ENCODE measurements at places on chromosomes 7 and 10. TPM values are rescaled to one million over a fixed set of nuclear protein-coding genes. Genes with fewer than 3 reads are reported as not detected.
A peak's percentile ranks its signal among the peaks of the same experiment; 100 is the strongest.

GRCh38 chr7:150948791-150949251, 29.3 kb downstream of the KCNH2 start:
- H3K27ac ChIP-seq, result no peak overlapping the region
- no peak for DNase-seq
- H3K36me3 ChIP-seq, result no peaks in the 10 kb centered on the region

DNA sequence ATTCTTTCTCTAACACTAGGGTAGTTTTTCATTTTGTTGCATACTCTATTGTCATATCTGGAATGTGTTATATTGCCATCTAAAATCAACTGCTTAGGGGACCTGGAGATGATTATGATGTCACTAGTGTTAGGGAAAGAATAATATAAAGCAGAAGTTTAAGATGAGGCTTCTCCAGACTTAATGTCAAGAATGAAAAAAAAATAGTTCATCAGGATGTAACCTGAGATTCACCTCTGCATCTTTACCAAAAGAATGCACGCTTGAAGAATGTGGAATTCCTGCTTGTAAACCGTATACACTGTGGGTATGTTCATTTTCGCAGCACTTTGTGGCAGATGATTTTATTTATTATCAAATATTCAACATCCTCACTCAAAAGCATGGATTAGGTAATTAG, 184.6 kb downstream of the ST7 start:
- no peaks in the 10 kb centered on the region for H3K36me3 ChIP-seq
- H3K27me3 ChIP-seq, result no peaks in the 10 kb centered on the region
- H3K4me1 ChIP-seq, result peaks cover 5% of the 10 kb centered on the region
- DNase-seq, result no peak

GRCh38 chr7:130918129-130919052, 184.4 kb upstream of the KLF14 start:
- peaks cover 72% of the 10 kb centered on the region for H3K4me1 ChIP-seq
- H3K36me3 ChIP-seq, result peaks cover 75% of the 10 kb centered on the region
- H3K27me3 ChIP-seq, result no peaks in the 10 kb centered on the region
- no peak for DNase-seq

DNA sequence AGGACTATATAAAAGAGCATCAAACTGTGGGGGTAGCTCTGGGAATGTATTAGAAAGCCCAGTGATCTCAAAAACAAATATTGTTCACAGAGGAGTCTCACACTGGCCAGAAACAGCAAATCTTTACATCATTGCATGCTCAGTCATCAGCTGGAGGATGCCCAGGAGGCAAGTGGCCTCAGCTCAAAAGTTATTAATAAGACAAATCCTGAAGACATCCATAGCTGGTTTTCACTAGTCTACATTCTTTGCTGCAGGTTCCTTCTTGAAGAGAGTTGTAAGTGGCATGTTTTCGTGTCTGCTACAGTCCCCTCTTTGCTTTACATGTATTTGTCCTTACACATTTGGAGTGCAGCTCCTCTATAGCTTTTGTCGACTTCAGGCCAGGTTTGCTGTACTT, 8.6 kb upstream of the CCDC7 start:
- peaks cover 2% of the 10 kb centered on the region for H3K36me3 ChIP-seq
- H3K4me3 ChIP-seq, result no peak overlapping the region
- no peaks in the 10 kb centered on the region for H3K4me1 ChIP-seq
- H3K27ac ChIP-seq, result no peak overlapping the region
- peaks cover 7% of the 10 kb centered on the region for H3K27me3 ChIP-seq

SPDYE5 gene
- total RNA-seq, result not detected

DNA sequence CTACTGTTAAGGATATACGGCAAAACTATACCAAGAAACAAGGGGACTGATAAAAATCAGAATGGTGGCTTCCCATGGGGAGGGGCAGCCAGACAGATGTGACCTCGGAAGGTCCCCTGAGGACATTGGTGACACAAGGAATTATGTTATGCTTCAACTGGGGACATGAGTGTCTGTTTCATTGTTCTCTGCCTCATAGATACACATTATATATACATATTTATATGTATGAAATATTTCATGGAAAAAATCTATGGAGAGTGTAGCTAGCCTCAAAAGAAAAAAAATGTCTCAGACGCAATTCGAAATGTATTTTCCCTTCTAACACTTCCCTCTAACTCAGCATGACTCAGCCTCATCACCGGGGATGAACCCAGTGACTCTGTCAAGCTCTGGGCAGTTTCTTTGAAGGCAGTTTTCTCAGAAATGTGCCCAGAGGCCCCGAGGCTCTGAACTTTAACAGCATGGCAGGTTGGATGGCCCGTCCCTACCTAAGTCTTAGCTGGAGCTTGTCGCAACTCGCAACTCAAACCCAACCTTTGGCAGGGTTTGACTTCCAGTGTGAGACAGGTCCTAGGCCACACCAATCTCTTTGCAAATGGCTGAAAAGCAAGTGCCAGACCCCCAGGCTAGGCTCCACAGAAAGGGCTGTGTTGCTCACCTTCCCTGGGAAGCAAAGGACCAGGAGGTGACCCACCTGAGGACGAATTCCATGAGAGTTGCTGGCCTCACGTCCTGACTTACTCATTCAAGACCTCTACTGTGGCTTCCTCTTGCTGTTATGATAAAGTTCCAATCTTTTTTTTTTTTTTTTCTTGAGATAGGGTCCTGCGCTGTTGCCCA, 86.9 kb downstream of the CARD11 start:
- peak overlapping the region; percentile 87 for H3K27ac ChIP-seq
- peak overlapping the region; percentile 55 for H3K4me3 ChIP-seq
- H3K4me1 ChIP-seq, result peaks cover 60% of the 10 kb centered on the region
- no peaks in the 10 kb centered on the region for H3K27me3 ChIP-seq
- DNase-seq, result peak; percentile 80

GRCh38 chr7:155765458-155765857, 46.8 kb downstream of the SHH start:
- H3K4me3 ChIP-seq, result no peak overlapping the region
- H3K27ac ChIP-seq, result peak overlapping the region; percentile 99
- H3K27me3 ChIP-seq, result no peaks in the 10 kb centered on the region
- peaks cover 60% of the 10 kb centered on the region for H3K4me1 ChIP-seq
- peaks cover 54% of the 10 kb centered on the region for H3K36me3 ChIP-seq
- no peak for DNase-seq

TBX20 gene
- 0.24 TPM for total RNA-seq

DNA sequence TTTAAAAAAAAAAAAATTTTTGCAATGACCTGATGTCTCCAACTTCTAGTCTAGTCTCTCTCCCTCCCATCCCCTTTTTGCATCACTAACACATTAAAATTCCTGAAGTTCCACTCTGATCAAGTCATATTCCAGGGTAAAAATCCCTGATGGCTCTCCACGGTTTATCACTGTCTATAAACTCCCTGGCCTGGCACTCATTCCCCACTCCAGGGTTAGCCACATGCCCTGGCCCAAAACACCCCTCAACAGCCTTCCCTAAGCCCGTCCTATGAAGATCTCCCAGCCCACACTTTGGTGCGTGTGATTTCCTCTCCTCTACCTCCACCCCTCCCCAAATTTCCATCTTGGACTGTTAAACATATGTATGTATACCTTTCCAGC, 125.4 kb downstream of the JAZF1 start:
- H3K4me1 ChIP-seq, result no peaks in the 10 kb centered on the region
- H3K27ac ChIP-seq, result no peak overlapping the region
- peaks cover 12% of the 10 kb centered on the region for H3K27me3 ChIP-seq
- no peaks in the 10 kb centered on the region for H3K36me3 ChIP-seq
- H3K4me3 ChIP-seq, result no peak overlapping the region
- DNase-seq, result no peak

- H3K27ac ChIP-seq, result peak overlapping the region; percentile 92
- DNase-seq, result peak; percentile 93
- H3K36me3 ChIP-seq, result peaks cover 31% of the 10 kb centered on the region
- H3K4me1 ChIP-seq, result peaks cover 52% of the 10 kb centered on the region
- no peaks in the 10 kb centered on the region for H3K27me3 ChIP-seq
Measured at GRCh38 chr10:72274730-72275350, 1.1 kb downstream of the DDIT4 start.

GARS1 gene
- total RNA-seq, result 262 TPM

- H3K4me3 ChIP-seq, result no peak overlapping the region
- H3K4me1 ChIP-seq, result peaks cover 6% of the 10 kb centered on the region
- H3K27ac ChIP-seq, result no peak overlapping the region
- no peak for DNase-seq
Measured at GRCh38 chr7:29043576-29043975, 85.4 kb upstream of the TRIL start.

- DNase-seq, result no peak
- H3K27ac ChIP-seq, result no peak overlapping the region
- H3K36me3 ChIP-seq, result peaks cover 76% of the 10 kb centered on the region
- no peak overlapping the region for H3K4me3 ChIP-seq
Measured at GRCh38 chr10:119520283-119520682, 22.2 kb downstream of the RGS10 start.

DNA sequence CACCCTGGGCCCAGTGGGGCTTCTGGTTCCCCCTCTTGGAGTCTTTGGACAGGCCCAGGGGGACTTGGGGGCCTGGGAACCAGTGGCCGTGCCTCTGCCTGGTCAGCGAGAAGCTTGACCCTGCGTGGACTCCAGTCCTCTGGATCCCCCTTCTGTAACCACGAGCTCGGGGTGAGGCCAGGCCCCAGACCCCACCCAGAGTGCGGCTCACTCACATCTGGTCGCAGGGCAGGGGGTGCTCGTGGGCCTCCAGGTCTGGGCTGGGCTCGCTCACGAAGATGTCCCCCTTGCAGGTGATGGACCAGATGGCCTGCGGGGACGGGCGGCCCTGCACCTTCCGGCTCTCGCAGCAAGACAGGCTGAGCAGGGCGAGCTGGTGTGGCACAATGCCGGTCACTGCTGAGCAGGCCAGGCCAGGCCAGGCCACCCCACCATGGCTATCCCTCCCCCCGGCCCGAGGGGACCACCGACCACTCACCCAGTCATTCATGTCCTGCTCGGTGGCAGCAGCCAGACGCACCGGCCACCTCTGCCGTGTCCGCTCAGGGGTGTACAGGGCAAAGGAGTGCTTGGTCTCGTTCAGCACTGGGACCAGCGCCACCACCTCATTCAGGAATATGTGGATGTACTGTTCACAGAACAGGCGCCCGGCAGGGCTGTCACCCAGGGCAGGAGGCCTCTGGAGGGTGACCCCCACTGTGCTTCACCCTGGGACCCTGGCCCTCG, 19.7 kb downstream of the BHLHA15 start:
- no peak for DNase-seq
- no peaks in the 10 kb centered on the region for H3K27me3 ChIP-seq
- H3K4me1 ChIP-seq, result no peaks in the 10 kb centered on the region
- H3K27ac ChIP-seq, result no peak overlapping the region
- H3K4me3 ChIP-seq, result no peak overlapping the region
- H3K36me3 ChIP-seq, result peaks cover 27% of the 10 kb centered on the region

UFSP1 gene
- total RNA-seq, result 4.5 TPM

GRCh38 chr7:139851770-139852481, 22.9 kb downstream of the TBXAS1 start:
- DNase-seq, result no peak
- peaks cover 16% of the 10 kb centered on the region for H3K4me1 ChIP-seq
- H3K27me3 ChIP-seq, result peaks cover 4% of the 10 kb centered on the region
- peaks cover 2% of the 10 kb centered on the region for H3K36me3 ChIP-seq
- no peak overlapping the region for H3K27ac ChIP-seq
- no peak overlapping the region for H3K4me3 ChIP-seq

- DNase-seq, result no peak
- H3K36me3 ChIP-seq, result no peaks in the 10 kb centered on the region
- no peak overlapping the region for H3K27ac ChIP-seq
- no peaks in the 10 kb centered on the region for H3K4me1 ChIP-seq
Measured at GRCh38 chr10:61463035-61463909, 10.1 kb upstream of the TMEM26 start.

- no peaks in the 10 kb centered on the region for H3K27me3 ChIP-seq
- no peak overlapping the region for H3K27ac ChIP-seq
- peaks cover 15% of the 10 kb centered on the region for H3K36me3 ChIP-seq
- H3K4me3 ChIP-seq, result no peak overlapping the region
Measured at GRCh38 chr10:63496561-63496960, 24.6 kb upstream of the REEP3 start.

DNA sequence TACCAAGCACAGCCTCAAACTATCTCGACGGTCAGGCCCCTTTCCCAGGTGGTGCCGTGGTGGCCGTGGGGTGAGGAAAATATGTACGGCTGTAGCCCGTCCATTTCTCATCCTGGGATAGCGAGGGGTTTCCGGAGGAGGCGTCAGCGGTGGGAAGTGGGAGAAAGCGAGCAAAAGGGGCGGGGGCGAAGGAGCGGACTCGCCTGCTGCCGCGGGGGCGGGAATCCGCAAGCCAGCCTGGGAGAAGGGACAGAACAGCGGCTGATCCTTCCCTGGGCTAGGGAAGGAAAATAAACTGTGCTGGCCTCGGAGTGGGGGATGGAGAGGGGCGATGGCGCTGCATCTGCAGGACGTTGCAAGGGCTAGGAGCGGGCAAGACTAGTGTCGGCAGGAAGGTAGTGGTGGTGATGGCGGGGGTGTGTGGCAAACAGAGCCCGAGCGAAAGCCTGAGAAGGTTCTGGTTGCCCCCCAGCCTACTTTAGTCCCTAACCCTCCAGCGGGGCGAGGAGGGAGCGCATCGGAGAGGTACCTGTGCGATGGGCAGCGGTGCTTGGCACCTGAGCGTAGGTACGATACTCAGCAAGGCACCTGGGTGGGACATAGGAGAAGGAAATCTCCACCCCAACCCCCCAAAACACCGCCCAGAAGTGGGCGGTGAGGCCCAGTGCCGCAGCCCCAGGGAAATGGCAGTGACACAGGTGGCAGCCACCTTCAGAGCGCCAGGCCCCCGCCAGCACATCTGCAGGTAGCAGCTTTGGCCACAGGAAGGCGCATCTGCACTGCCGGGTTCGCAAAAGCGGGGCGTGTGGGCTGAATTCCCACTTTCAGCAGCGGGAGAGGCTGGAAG, 49.9 kb upstream of the STEAP1B start:
- no peak overlapping the region for H3K27ac ChIP-seq
- peaks cover 7% of the 10 kb centered on the region for H3K4me1 ChIP-seq
- H3K36me3 ChIP-seq, result no peaks in the 10 kb centered on the region
- peak overlapping the region; percentile 72 for H3K4me3 ChIP-seq

ELN gene
- total RNA-seq, result not detected

- peak; percentile 91 for DNase-seq
- peak overlapping the region; percentile 91 for H3K27ac ChIP-seq
- H3K27me3 ChIP-seq, result no peaks in the 10 kb centered on the region
- peaks cover 76% of the 10 kb centered on the region for H3K4me1 ChIP-seq
- H3K36me3 ChIP-seq, result peaks cover 27% of the 10 kb centered on the region
Measured at GRCh38 chr10:32332299-32332750, 14.6 kb downstream of the EPC1 start.

C7orf25 gene
- 2.1 TPM for total RNA-seq

GRCh38 chr10:78748235-78748533, 320.6 kb upstream of the ZMIZ1 start:
- no peaks in the 10 kb centered on the region for H3K27me3 ChIP-seq
- H3K4me3 ChIP-seq, result no peak overlapping the region
- DNase-seq, result no peak
- no peak overlapping the region for H3K27ac ChIP-seq
- H3K36me3 ChIP-seq, result no peaks in the 10 kb centered on the region
- peaks cover 3% of the 10 kb centered on the region for H3K4me1 ChIP-seq

FXYD4 gene
- total RNA-seq, result not detected

DNA sequence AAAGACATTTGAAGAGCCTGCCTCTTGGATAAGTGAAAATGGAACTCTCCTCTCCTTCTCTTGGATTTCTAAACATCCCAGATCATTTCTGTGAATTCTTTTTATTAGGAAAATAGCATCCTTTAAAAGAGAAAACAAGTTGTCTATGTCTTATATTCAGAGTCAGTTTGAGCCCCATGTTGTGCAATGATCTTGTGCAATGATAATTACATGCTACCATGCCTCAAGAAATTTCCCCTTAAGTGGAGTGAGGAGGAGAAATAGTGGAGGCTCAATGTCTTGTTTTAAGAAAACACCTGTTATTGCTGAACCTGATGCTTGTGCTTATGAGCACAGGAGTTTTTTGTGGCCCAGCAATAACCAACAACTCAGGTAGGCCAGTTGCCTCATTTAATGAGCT, 103.6 kb downstream of the NPSR1 start:
- no peaks in the 10 kb centered on the region for H3K4me1 ChIP-seq
- H3K36me3 ChIP-seq, result no peaks in the 10 kb centered on the region
- no peak for DNase-seq
- no peak overlapping the region for H3K27ac ChIP-seq

MBL2 gene
- not detected for total RNA-seq

All from activated CD4-positive, alpha-beta T cell treated with anti-CD3 and anti-CD28 coated beads, Interleukin-2, amount 10 ng/mL, durations not matched to agents 24 days and 14 days (primary cell).